Activated CD4-positive, CD25-positive, alpha-beta regulatory T cell (primary cell): ENCODE measurements at places on chromosomes 3 and 15.

DNA sequence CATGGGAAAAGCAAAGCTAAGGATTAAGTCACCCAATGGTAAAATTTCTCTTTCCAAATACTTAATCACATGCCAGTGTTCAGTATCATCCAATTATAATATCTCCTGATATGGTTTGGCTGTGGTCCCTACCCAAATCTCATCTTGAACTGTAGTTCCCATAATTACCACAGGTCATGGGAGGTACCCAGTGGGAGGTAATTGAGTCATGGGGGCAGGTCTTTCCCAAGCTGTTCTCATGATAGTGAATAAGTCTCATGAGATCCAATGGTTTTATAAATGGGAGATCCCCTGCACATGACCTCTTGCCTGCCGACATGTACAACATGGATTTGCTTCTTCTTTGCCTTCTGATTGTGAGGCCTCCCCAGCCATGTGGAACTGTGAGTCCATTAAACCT lies 26.1 kb upstream of the NMB start:
- no peak for DNase-seq

GRCh38 chr3:70342149-70342548 lies 29.7 kb upstream of the MDFIC2 start:
- DNase-seq: no peak

DNA sequence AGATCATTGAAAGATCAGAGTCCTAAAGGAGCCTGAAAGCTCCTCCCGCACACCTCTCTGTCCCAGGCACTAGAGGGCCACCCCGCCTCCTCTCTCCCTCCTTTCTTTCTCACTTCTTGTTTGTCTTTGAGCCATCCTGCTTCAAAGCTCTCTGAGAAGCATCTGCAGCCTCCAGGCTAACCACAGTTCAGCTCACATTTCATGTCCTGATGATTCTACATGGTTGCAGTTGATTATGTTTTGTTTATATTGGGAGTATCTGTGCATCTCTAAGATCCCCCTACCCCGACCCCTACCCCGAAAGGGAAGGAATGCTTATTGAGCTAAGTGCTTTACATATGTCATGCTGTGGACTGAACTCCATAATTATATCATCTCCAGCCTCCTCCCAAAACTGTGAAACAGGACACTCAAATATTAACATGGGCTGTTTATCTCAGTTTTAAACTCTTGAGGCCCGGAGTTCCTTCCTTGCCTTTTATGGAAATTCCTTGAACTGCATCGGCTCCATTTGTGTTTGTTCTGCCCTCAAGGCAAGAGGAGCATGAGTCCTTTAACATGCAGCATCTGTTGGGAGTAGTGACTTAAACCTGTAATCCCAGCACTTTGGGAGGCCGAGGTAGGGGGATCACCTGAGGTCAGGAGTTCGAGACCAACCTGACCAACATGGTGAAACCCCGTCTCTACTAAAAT lies 30.9 kb downstream of the MGLL start:
- DNase-seq: no peak

- DNase-seq: no peak
These were observed 38.1 kb upstream of the LEKR1 start for GRCh38 chr3:156787926-156788663.

- no peak for DNase-seq
These were observed 95.2 kb upstream of the RBMS3 start for GRCh38 chr3:29185706-29186105.

- DNase-seq: no peak
These were observed 103.1 kb downstream of the KLHL25 start for GRCh38 chr15:85691350-85692240.

DNA sequence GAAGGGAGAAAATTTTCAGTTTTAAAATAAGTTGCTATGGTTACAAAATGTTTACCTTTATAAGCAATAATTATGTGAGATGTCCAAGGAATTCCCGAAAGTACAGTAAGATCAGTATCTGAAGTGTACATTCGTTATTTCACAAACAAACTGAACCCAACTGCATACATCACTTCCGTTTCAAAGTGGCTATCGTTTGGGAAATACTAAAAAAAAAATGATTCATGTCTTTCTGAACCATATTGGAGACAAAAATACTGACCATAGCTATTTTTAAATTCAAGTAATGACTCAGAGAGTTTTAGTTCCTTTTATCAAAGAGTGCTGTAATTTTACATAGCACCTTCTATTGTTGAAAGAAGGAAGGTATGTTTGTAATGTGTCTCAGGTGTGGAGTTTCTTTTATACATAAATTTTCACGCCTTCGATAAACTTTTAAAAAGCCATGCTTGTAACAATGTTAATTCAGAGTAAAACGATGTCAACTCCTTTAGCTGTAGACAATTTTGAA lies 8.0 kb upstream of the ANKRD28 start:
- DNase-seq: no peak

GRCh38 chr3:37591116-37591781 lies 270.4 kb upstream of the CTDSPL start:
- DNase-seq: no peak

DNA sequence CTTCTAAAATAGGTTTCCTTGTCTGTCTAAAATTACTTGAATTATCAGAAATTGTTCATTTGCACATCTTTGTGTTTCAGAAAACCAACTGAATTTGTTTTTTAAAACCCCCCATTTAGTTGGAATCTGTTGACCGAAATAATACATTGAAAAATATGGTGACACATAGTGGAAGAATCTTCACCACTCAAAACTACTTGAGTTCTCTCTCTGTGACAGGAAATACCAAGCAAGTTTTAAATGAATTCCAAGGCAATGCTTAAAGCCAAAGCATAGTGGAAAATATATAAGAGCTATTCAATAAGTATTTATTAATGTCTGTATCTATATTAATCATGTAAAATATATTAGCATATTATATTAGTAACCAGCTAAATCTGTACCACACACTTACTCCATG lies 224.9 kb upstream of the COL8A1 start:
- DNase-seq: no peak

GRCh38 chr3:132256989-132257388 lies 60.2 kb upstream of the ACP3 start:
- no peak for DNase-seq

DNA sequence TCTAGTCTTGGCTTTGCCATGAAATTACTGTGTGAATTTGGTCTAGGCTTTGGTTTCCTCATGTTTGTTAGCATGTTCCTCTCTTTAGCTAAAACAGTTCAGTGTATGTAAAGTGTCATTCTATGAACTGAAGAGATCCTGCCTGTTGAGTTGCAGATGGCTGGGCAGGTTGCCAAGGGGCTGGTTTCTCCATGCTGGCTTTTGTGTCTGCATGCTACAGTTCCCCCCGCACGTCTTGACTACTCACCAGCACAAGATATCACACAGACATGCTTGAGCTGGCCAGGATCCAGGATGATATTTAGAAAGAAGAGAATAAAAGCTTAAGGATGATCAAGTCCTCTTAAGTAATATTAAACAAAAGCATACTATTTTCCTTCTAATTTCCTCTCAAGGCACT lies 90.2 kb downstream of the CERS3 start:
- DNase-seq: no peak

DNA sequence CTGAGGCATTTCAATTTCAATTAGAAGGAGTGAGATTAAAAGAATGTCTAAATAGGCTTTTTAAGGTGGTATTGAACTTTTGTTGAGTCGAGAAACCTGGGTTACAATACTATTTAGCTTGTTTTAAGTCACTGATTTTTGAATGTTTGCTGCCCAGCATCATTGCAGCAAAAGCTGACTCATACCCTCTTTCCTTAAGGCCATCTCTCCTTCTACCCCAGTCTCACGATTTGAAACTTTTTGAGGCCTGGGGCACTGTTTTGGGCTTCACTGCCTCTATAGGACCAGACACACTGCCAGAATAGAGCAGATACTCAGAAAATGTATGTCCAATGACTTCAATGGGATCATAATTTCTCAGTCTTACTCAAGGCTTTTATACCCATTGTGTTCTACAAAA lies 319.6 kb upstream of the TGFBR2 start:
- no peak for DNase-seq

DNA sequence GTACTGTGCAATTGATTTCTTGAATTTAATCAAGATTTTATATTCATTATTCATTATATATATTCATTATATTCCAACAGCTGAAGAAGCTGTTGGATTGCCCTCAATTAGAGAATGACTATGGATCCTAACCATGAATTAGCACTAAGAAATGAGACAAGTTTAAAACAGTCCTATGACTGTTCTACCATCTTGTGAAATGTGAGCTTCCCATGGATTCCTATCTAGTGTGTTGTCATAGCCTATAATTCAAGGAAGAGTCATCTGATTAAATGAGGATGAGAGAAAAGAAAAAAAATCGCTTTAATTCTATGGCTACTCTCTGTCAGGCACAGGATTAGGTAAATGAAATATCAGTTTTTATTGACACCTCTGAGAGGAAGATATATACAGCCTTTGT lies 696.6 kb upstream of the NAALADL2 start:
- no peak for DNase-seq

- DNase-seq: no peak
These were observed 87.8 kb downstream of the ASB7 start for GRCh38 chr15:100690032-100690794.

DNA sequence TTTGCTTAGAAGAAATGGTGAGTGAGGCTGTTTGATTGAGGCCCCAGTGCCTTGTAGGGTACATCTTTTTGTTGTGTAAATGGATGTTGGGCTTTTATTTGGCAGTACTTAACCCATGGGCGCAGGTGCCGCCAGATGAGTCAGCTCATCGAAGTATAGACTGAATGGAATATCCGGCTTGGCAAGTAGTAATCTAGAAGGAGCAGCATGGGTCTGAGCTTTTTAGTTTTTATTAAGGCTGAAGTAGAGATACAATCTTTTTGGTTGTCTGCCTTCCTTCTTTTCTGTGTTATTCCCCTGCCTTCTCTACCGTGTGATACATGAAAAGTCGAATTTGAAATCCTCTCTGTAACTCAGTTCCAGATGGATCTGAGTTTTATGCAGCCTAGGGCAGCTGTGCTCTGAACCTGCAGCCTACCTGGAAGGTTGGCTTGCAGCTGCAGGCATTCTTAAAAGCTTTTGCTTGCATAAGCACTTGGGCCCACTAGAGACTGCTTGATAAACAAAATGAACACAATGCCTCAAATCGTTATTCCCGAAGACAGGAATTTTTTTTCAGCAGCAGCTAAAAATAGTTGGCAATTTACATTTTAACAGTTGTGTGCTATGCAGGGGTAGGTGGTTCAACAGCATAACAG lies 177.5 kb upstream of the CGNL1 start:
- no peak for DNase-seq

- no peak for DNase-seq
These were observed 4.1 kb upstream of the BMF start for GRCh38 chr15:40112789-40113188.

GRCh38 chr15:85289677-85290365 lies 90.6 kb upstream of the AKAP13 start:
- DNase-seq: no peak

GRCh38 chr3:126528800-126529541 lies 5.0 kb downstream of the CHST13 start:
- DNase-seq: no peak

- DNase-seq: no peak
These were observed 23.2 kb downstream of the ZNF445 start for GRCh38 chr3:44454258-44454657.

GRCh38 chr3:39638301-39638700 lies 170.8 kb downstream of the MOBP start:
- DNase-seq: no peak

- DNase-seq: no peak
These were observed 24.5 kb downstream of the NANOGP8 start for GRCh38 chr15:35060591-35060990.

DNA sequence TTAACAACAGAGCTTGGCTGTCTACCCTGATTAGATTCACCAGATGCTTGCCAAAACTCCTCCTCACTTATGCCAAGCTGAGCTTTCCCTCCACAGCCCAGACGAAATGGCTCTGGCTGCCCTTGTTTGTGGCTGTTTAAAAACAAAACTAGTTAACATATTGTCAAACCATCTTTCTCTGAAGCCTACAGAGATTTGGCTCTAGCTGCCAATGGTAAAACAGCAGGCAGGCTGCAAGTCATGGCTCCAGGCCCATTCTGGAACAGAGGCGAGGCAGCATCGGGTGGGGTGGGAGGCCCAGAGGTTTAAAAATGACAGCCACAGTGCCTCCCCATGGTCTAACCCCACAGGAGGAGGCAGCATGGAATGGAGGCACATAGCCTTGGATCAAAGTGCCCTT lies 75.9 kb downstream of the SCN5A start:
- no peak for DNase-seq

GRCh38 chr15:74389241-74390048 lies 22.0 kb upstream of the CYP11A1 start:
- DNase-seq: no peak

- DNase-seq: no peak
These were observed 73.4 kb downstream of the ULK4 start for GRCh38 chr3:41888368-41889076.

DNA sequence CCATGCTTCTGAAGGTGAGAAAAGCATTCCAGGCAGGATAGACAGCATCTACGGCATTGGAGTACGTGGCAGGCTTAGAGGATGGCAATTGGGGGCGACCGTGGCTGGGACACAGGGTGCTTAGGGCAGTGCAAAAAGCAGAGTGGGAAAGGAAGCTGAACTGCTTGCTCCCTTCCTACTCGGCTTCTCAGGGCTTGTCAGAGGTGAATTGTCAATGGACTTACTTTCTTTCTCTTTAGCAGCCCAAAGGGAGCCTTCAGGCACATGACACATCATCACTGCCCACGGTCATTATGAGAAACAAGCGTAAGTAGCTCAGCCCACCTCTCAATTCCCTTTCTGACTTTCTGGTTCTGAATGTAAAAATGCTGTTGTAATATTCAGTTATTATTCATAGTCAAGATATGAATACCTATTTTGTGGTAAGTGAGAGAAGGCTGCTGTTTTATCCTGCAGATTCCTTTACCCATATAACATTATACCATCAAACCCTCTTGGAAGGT lies 84.3 kb downstream of the KLHL25 start:
- no peak for DNase-seq

- DNase-seq: no peak
These were observed 605.8 kb upstream of the NAALADL2 start for GRCh38 chr3:174253196-174253823.

DNA sequence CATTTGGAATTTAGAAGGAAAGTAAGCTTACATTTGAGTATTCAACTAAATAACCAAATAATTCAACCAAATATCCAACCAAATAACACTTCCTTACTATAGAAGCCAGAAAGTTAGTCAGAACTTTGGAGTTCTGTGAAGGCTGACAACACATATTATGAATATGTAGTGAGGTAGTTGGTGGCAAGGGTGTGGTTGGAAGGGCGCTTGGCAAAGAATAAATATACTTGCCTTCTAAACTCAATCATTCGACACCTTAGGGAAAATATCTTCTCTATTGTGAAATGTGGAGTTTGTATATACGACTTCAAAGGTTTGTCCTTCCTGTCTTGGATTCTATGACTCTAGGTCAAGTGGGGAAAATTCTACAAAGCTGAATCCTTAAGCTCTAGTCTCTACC lies 111.7 kb upstream of the OSTN start:
- no peak for DNase-seq

DNA sequence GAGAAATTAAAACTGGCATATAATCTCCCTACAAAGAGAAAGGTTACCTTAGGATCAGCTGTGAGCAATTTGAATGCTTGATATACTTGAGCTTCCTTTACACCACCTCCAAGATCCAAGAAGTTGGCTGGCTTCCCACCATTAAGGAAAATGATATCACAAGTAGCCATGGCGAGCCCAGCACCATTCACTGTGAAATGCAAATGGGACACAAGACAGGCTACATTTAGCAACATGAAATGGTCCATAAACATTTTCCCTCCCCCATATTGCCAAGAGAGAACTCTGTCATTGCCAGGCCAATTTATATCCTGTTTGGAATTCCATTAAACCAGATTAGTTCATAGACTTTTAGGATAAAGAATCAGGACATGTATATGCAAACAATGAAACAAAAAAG lies 158.7 kb downstream of the SUCLG2 start:
- DNase-seq: no peak
